ENCODE measurements at places on chromosomes 16 and 17.

GRCh38 chr17:9124554-9124935 lies 103.2 kb downstream of the NTN1 start:
- DNase-seq = no peak

GRCh38 chr16:71883849-71884638 lies at the start of gene ZNF821:
TSS of gene ZNF821 (minus strand) at chr16:71884182. CDS start at chr16:71879946, 4,236 bp downstream.
- DNase-seq = peak; percentile 86

DNA sequence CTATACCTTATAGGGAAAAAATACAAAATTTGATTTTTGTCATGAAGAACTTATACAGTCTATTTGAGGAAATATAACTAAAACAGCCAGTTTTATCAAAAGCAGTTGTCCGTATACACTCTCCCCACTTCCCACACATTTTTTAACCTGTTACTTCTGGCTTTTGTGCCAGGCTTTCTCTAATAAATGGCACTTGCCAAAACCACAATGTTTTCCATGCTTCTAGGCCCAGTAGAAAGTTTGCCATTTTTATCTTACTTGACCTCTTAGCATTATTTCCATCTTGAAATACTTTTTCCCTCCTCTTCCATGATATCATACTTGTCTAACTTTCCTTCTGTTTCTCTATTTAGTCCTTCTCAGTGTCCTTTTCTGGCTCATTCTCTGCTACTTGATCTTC lies 38.8 kb downstream of the EFCAB5 start:
- DNase-seq = no peak

DNA sequence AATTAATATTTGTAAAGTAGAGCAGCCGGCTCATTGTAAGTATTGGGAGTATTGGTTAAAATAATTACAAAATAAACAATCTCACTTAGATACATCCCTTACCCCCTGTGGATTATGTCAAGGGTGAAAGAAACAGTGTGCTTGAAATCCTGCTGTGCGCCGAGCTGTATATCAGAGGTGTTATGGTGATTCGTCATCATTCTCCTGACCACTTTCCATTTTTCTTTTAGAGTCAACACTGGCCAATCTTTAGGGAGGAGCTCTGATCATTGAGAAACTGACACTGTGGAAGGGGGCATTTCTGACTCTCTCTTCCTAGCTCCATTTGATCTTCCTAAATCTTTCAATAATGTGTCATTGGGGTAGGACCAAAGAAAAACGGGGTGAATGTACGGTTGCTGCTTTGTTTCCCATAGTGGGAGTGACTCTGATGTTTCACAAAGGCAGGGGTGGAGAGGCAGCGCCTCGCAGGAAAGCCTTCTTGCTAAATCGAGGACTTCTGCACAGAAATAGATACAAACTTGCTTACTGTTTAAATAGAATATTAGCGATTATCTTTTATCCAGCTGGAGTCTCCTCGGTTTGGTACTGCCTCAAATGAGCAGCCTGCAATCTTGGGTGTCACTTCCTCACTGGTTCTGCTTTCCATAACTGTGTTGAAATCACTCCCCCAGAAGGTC lies 123.4 kb downstream of the PRKCB start:
- no peak for DNase-seq

DNA sequence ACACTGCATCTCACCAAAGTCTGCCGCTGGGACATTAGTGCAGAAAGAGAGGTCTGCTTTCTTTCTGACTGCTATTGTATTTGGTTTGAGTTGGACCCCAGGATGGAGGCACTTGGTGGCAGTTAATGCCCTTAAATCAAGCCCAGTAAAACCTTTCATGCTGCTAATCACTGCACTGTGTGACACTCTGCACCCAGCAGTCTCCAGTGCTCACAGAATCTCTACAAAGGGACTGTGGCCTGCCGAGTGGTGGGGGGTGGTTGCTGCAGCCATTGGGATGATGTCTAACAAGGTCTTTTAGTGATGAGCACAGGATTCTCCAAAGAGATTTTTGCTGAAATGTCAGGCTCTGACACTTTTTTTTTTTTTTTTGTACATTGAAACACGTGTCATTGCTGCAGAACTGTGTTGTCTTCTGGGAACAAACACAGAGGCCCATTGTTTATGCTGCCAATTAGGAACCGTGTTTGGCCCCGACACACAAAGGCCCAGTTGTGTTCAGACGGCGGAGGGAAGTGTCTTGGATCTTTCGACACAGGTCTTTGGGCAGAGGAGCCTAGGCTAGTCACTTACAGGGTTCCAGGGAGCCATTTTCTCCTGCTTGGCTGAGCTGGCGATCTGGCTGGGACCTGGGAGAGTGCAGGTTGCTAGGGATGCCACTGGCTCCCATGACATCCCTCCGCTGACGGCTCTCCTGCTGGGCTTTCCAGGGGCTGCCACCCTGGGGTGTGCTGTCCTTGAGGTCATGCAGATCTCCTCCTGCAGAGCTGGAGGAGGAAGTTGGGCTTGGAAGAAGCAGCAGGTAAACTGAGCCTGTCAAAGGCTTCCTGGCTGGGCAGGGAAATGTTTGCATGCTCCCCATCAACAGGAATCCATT lies 16.2 kb upstream of the TNRC6C start:
- DNase-seq = no peak

- peak; percentile 56 for DNase-seq
Observed at GRCh38 chr17:37025847-37026530, 77.2 kb downstream of the AATF start.

DNA sequence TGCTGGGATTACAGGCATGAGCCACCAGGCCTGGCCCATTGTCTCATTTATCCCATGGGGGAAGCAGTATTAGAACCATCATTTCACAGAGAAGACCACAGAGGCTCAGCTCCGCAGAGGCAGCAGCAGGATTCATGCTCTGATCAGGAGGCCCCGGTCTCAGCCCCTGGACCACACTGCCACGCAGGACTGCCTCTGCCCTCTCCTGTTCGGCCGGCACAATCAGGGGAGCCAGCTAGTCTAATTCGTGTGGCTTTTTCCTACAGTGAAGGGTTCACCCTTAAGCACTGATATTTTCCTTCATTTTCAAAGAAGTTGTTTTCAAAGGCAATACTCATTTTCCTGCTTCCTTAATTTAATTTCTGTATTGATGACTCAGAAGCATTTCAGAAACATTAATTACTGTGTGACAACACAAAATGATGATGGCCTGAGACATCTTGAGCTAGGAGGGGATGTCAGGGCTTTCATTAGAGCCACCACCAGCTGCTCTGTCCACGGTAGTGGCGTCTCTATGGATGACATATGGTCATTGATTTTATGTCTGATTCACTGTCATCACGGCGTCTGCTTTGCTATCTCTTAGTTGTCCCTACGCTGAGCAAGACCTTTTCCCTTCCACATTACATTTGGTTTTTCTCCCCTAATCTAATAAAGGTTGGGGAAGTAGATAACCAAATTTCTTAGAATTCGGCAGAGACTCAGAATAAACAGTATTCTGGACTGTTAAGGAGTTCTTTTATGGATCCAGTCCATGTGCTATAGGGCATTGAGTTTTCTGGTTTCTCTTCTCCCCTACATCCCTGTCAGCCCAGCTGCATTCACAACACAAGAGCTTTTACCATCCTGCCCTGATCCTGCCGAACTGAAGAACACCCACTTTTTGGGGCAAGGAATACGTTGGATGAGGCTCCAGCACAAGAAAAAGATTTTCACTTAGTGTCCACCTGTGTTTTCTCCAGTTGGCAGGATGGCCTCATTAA lies 314.0 kb downstream of the SLC39A11 start:
- DNase-seq = no peak

GRCh38 chr16:78961464-78961863 lies 639.1 kb downstream of the MAF start:
- no peak for DNase-seq

- DNase-seq = peak; percentile 66
Observed at GRCh38 chr16:82456683-82457082, 170.1 kb upstream of the CDH13 start.

GRCh38 chr16:72424757-72425156 lies 252.8 kb upstream of the PMFBP1 start:
- DNase-seq = no peak

GRCh38 chr16:70737377-70738082 lies 51.7 kb upstream of the MTSS2 start:
- peak; percentile 87 for DNase-seq

- DNase-seq = peak; percentile 94
Observed at GRCh38 chr17:75784473-75785015, at the start of gene UNK. TSS of gene UNK (plus strand) at chr17:75784806. CDS start at chr17:75784881, 75 bp downstream.

- DNase-seq = no peak
Observed at GRCh38 chr17:21199856-21200255, 14.1 kb downstream of the TMEM11 start.

- peak; percentile 73 for DNase-seq
Observed at GRCh38 chr16:11379420-11379819, 34.2 kb downstream of the RMI2 start.

DNA sequence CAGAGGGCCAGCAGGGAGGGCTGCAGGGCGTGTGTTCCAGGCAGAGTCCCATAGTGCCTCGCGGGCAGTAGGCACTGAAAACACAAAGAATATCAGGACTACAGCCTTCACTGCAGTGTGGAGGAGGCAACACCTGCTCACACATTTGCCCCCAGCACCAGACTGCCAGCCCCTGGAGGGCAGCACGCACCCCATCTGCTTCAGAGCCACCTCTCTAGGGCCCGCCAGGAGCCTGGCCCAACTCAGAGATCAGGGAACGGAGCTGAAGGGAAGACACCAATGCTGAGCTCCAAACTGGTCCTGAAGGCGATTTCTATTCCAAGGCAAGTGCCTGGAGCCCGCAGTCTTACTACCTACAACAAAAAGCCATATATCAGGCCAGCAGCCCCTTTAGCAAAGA lies 130.3 kb downstream of the ZNF423 start:
- DNase-seq = no peak

- DNase-seq = no peak
Observed at GRCh38 chr17:64103391-64104364, 26.3 kb downstream of the ERN1 start.

DNA sequence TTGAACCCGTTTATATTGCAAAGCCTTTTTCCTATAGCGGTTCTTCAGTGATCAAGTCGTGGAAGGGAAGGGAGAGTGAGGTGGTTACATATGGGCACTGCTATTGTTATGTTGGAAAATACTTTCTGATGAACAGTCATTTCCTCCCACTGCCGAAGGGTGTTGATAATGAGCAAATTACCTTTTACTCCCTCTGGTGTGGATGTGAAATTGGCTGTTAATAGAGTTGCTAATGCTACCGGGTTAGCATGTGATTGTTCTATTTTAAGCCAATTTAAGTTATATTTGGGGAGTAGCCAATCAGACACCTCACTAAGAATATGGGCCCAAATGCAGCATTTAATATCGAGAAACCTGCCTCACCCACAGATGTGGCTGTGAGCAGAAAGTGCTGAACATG lies 15.6 kb upstream of the PMFBP1 start:
- DNase-seq = no peak

GRCh38 chr16:87418644-87419043 lies 26.5 kb downstream of the MAP1LC3B start:
- DNase-seq = no peak

DNA sequence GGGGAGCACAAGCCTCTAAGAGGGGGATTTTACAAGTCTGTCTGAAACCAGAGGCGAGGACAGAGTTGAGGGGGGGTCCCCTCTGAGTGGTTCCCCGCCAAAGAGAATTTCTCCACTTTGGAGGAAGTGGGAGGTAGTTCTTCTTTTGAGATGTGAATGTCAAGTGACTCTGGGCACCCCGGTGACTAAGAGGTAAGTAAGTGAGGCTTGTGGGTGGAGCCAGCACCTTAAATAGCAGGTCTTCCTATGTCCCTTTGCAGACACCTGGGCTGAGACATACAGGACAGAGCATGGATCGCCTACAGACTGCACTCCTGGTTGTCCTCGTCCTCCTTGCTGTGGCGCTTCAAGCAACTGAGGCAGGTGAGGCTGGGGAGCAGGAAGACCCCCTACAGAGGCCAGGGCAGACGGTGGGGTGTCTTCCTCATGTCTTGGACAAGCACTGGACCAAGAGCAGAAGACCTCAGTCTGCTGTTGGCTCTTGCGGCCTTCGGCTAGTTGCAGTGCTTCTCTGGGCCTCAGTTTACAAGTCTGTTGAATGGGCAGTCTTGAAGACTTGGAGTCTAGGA lies at the start of gene CCL22:
Gene CCL22, plus strand, starts transcription at position 257 of the 569 bp plus-strand sequence. Its CDS starts 34 bp downstream, at position 291.
- DNase-seq = peak; percentile 82

GRCh38 chr17:29257756-29258155 lies 11.1 kb downstream of the CRYBA1 start:
- no peak for DNase-seq

GRCh38 chr16:22022151-22022550 lies 14.2 kb downstream of the MOSMO start:
- DNase-seq = no peak

DNA sequence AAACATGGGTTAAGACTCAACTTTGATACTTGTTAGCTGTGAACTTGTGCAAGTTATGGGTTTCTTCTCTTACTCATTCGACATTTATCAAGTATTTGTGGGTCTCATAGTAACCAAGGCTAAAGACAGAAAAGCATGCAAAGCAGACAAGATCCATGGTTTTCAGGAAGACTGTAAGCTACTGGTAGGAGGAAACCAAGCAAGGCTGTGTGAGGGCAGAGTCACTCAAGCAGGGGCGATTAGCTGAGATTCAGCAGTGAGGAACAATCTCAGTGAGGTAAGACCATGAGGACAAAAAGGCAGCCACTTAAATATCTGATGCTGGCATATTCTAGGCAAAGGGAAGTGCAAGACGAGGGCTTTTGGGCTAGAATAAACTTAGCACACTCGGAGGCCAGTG lies 29.5 kb downstream of the MBTD1 start:
- no peak for DNase-seq

DNA sequence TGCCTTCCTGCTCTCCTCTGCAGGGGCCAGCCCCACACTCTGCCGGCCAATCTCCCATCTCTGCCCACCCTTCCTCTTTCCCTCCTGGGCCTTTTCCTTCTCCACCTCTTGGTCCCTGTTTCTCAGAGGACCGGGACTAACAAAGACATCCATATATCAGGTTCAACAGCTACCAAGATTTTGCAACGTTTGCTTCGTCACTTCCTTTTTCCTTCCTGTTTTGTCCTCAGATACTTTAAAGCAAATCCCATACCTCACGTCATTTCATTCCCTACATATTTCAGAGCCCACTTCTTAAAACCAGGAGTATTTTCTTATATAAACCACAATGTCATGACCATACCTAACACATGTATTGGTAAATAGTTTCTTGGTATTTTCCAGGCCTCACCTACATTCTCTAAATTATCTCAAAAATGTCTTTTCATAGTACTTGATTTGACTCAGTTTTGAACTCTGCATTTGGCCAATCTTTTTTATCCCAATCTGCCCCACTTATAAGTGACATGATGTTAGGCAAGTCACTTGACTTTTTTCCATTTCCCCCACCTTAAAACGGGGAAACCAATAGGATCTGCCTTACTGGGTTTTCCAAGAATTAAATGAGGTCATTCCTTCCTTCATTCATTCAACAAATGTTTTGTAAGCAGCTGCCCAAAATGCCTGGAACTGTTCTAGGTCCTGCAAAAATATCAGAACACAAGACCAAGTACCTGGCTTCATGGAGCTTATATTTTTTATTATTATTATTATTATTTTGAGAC lies 7.2 kb upstream of the USP10 start:
- no peak for DNase-seq

GRCh38 chr16:35296962-35297653 lies 1837.7 kb downstream of the TP53TG3F start:
- no peak for DNase-seq
